ENCODE measurements at places on chromosomes 7 and 10.

- no peak for DNase-seq
Measured at GRCh38 chr10:80473096-80473657, 19.1 kb downstream of the TSPAN14 start.

DNA sequence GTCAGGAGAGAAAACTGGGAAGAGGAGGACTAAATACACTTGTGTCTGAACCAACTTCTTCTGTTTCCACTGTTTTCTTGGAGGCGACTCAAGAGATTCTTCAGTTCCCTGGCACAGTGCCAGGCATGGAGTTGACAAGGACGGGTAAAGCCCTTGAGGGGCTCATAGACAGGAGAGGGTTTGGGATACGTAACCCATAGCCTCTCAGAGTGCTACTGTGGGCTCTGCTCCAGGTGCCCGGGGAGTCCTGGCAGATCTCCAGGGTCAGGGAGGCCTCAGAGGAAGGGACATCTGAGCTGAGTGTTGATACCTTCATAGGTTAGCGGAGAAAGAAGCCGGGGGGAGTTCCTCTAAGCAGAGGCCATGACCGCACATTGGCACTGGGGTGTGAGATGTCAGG lies 42.0 kb downstream of the GALNT17 start:
- no peak for DNase-seq

DNA sequence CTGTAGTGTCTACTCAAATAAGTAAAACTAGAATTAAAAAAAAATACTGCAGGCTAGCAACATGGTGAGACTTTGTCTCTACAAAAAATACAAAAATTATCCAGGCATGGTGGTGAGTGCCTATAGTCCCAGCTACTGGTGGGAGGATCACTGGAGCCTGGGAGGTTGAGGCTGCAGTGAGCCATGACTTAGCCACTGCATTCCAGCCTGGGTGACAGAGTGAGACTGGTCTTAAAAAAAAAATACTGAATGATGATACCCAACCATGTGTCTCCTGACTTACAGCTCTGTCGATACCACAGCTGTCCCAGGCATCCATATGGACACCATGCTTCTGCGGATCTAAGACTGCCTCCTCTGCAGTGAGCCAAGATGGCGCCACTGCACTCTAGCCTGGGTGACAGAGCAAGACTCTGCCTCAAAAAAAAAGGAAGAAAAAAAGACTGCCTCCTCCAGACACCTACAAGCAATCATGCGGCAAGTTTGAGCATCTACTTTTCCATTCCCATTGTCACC lies 7.9 kb upstream of the FRAT1 start:
- DNase-seq = no peak

DNA sequence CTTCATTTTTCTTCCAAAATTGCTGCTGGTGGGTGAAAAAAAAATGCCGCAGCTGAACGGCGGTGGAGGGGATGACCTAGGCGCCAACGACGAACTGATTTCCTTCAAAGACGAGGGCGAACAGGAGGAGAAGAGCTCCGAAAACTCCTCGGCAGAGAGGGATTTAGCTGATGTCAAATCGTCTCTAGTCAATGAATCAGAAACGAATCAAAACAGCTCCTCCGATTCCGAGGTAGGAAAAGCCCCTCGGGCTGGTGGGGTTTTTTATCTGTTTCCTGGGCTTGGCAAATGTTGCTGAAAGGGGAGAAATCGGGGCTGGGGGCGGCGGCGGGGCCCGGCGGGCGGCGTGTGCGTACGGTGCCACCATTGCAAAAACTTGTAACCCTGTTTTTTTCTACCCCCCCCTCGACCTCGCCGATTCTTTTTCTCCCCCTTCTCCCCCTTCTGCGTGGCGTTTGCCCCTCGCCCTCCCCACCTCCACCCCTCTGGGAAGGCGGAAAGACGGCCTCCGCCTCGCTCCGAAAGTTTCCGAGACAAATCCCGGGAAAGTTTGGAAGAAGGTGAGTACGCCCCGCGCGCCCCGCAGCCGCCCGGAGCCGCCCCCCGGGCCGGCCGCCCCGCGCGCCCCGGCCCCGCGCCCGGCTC lies 789 bp downstream of the TCF7L2 start:
- DNase-seq = no peak

DNA sequence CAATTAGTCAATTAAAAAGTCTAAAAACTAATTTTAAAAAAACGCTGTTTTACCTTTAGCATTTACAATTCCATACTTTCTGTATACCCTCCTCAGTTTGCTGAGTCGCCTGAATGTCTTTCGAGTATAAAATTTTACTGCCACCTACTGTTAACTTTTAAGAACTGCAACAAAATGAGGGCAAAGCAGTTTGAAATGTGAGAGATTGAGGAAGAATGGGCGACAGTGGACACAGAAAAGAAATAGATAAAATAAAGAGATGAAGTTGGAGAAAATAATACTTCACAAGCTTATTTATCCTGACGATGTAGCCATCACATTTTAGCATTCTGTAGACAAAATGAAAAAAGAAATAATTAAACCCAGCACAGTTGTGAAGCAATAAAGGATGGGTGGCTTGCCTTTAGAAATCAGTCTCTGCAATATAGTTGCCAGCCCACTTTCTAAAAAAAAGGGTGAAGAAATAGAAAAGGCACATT lies 110.8 kb upstream of the PTN start:
- DNase-seq = no peak

All from stimulated activated CD8-positive, alpha-beta memory T cell treated with anti-CD3 and anti-CD28 coated beads, Interleukin-4, amount 100 ng/mL, for 4 hours (primary cell).